ENCODE measurements at places on chromosomes 16 and 17.

- no peak for DNase-seq
These were observed 188.2 kb downstream of the HS3ST3B1 start for GRCh38 chr17:14488958-14489550.

DNA sequence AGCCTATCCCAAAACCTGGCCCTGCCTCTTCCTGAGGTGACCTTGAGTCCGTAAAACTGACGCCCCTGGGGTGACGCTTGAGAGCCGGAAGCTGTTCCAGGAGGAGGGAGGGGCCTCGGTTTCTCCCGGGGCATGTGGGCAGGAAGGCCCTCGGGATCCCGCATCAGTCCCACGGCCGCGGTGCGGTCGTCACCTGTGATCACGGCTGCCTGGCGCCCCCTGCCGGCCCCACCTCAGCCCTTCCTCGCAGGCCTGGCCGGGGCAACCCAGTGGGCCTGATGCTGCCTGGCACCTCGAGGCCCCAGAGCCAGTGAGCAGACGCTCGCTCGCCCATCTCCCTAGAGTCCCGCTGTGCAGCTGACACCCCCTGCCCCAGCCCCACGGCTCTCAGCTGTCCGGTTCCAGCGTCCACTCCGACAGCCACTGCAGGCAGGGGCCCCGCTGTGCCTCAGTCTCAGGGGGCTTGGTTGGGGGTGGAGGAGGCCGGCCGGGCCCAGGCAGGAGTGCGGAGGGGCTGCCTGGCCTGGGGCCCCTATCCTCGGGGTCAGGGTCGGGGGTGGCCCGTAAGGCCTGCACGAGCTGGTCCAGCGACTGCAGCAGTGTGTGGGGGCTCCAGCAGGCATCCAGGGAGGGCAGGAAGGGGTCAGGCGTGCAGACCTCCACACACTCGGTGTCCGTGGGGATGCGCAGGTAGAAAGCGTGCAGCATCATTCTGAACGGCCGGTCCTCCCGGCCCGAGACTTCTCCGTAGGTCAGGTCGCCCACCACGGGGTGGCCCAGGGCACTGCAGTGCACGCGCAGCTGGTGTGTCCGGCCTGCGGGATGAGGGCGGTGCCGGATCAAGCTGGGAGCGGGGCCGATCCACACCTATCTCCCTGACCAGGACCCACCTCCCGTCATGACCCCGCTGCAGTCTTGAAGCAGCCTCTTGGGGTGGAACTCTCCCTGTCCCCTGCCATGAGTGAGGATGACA is 2.3 kb downstream of the RPUSD1 start:
- peak; percentile 54 for DNase-seq

DNA sequence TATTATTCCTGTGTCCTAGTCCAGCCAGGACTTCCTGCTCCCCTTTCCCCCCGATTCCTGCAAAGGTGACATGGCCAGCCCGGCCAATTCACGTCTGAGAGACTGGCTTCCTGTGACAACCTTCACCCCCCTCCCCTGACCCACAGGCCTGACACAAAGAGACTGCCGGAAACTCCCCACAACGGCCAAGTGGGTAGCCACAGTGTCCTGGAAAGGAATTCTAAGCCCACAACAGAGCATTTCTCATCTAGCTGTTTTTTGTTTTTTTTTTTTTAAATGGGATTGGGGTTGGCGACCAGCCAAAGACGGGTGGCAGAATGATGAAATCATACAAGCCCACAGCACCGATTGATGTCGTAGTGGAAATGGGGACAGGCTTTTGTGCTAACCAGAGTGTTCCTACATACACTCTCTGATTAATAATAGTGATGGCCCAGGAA is 2.8 kb upstream of the XAF1 start:
- DNase-seq, result peak; percentile 20

DNA sequence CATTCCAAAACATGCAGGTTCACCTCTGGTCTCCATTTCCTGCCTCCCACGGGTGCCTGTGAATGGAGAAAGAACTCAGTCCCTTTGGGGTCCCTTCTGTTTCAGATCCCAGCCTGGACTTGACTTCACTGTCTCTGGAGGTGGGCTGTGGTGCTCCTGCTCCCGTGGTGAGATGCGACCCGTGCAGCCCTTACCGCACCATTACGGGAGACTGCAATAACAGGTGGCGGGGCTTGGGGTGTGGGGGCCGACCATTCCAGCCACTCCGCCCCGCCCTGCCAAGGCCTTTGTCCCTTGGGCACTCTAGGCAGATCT is 10.5 kb downstream of the LPO start:
- no peak for DNase-seq

DNA sequence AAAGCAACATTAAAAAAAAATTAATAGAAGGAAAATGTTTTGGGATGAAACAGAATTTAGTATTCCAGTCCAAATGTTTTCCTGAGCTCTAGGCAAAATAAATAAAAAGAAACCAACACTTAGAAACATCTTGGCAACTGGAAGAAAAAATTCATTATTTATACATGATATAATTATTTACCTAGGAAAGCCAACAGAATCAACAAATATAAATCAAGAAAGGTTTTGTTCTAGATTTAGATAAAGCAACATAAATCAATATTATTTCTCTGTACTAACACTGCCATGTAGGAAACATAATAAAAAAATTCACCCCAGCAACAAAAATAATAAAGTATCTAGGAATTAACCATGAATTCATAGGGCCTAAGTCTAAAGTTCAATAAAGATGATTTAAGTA is 167.4 kb downstream of the MYO1D start:
- DNase-seq, result no peak

- no peak for DNase-seq
These were observed 8.9 kb downstream of the CIBAR2 start for GRCh38 chr16:85103114-85104079.

DNA sequence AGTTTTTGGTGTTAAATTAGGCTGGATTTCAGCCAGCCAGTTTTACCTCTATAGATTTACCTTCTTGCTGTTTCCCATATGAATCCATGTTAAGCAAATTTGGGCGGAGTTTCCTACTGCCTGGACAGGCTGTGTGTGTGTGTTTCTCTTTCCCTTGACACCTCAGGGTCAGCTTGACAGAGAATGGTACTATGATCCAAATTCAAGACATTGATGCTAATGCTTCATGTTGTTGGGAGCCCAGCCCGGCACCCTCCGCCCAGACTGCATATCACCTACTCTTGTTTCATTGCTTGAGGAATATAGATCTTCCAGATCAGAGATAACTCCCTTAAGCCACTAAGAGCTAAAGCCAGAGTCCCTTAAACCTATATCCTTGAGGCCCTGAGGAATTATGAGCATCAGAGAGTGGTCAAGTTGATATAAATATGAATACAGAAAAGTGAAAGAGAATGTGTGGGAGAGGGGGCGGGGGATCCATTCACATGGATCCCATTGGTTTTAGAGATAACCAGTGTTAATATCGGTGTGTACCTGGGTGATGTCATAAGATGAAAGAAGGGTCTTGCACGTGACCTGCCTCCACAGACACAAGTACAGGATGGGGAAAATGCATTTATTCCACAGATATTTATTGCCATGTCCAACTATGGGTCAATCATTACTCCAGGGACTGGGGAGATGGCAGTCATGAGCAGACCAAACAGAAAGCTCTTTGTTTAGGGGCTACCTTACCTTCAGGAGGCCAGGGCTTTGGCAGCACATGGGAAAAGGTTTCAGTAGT is 69.7 kb downstream of the WIPI1 start:
- DNase-seq, result no peak

- DNase-seq, result no peak
These were observed 22.1 kb downstream of the COX10 start for GRCh38 chr17:14091367-14091766.

DNA sequence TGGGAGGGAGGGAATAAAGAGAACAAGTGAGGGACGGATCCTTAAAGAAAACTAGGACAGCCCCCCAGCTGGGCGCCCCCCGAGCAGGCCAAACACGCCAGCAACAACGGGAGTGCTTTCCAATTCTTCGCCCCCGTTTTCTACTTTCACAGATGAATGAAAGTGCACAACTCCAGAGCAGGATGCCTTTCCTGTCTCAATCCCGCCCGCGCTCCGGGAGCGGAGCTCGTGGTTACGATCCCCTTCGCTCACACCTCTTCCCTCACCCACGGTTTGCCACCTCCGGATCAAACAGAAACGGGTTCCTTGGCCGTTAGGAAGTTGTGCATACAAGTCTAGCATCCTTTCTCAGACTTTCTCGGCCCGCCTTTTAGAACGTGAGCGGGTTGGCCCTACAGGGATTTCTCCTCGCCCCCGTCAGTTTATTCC is 680 bp downstream of the SKA2 start:
- no peak for DNase-seq

DNA sequence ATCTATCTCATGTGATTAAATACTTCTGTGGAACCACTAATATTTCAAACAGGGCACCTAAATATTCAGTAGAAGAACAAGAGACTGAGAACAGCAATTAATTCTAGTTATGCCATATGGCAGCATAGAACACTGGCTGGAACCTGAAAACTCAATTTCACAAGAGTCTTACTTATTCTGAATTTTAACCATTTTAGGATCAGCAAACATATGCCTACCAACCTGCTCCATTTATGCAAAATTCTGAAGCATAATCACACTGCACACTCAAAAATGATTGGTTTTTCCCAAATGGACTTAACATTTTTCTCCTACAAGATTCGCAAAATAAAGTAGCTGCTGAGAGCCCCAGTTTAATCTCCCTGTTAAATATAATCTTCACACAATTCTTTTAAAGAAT is 43.2 kb downstream of the SKAP1 start:
- no peak for DNase-seq

- no peak for DNase-seq
These were observed 8.5 kb downstream of the EFCAB13 start for GRCh38 chr17:47332287-47332686.

DNA sequence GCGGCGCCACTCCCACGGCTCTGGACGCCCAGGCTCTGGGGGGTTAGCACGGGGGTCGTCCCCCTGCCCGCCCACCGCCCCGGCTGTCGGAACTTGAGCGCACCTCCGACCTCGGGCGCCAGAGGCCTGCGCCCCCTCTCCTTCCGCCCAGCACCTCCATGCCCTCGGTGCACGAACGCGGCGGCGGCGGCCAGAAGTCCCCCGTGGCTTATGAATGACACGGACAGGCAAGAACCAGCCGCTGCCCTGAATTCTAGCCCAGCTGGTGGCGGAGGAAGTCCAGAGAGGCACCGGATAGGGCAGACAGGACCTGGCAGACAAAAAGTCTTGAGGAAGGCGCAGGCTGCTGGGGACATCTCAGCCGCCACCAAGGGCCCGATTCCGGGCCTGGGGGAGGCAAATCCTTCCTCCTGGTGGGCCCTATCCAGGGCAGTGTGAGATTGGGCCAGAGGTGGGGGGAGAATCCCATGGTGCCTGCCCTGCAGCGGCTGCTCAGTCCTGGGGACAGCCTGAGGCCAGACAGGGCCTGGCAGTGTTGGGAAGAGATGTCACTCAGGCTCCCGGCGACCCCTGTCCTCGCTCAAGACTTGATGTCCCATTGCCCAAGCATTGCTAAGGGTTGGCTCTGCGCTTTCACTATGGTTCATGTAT is 897 bp upstream of the CYGB start:
- no peak for DNase-seq

DNA sequence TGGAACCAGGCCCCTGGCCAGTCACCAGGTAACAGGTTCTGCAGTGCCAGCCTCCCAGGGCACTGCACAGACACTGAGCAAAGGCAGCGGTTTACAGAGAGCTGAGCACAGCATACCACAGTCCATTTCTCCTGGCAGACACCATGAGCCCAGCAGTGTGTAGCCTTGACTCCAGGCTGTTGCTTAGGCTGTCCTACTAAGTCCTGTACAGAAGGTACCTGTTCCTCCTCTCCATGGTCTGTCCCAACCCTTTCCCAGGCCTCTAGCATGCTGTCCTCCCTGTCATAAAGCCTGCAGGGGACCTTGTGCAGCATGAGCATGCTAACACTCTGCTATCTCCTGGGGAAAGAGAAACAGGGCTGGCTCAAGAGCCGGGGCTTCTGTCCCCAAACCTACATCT is 20.0 kb downstream of the ATP6V0D1 start:
- DNase-seq, result no peak

DNA sequence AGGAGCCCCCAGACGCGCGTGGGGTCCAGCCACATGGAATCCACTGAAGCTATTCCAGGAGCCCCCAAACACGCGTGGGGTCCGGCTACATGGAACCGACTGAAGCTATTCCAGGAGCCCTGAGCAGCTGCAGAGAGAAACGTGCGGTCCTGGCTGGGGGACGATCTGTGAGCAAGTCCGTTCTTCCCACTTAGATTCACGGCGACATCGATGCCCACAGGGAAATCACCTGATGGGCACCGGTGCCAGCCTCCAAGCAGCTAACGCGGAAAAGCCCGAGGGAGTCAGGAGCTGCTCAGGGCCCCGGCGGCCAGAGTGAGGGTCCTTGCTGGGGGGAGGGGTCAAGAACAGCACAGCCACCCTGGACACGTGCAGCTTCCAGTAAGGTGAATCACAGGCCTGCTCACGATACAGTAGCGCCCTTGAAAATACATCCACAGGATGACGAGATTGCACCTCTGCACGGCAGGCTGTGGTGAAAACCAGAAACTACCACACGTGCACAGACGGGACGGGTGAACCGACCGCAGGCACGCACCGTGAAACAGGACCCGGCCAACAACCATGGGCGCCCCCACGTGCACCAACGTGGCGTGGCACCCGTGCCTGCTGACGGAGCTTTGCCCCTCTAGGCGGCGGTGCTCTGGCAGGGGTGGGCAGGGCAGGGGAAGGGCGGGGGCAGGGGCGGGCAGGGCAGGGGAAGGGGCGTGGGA is 77.7 kb upstream of the GNG13 start:
- DNase-seq, result no peak

DNA sequence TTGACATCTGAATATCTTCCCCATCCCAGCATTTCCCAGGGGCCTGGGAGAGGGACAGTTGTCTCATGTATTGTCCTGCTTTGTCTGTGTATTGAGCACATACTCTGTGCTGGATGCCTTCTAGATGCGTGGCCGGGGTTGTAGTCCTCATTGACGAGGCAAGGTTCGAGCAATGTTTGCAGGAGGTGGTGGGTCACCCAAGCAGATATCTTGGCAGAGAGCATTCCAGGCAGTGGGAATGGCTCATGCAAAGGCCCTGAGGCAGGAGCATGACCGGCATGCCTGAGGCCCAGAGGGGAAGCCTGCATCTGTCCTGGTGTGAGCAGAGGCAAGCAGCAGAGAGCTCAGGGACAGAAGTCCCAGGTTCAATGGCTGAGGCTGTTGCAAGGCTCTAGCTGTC is 17.5 kb downstream of the KRT33A start:
- DNase-seq, result no peak

All from stimulated activated CD8-positive, alpha-beta memory T cell treated with anti-CD3 and anti-CD28 coated beads, Interleukin-4, amount 100 ng/mL, for 4 hours (primary cell).